ENCODE measurements at places on chromosomes 16 and 17. TPM values are rescaled to one million over a fixed set of nuclear protein-coding genes. Genes with fewer than 3 reads are reported as not detected.

DNA sequence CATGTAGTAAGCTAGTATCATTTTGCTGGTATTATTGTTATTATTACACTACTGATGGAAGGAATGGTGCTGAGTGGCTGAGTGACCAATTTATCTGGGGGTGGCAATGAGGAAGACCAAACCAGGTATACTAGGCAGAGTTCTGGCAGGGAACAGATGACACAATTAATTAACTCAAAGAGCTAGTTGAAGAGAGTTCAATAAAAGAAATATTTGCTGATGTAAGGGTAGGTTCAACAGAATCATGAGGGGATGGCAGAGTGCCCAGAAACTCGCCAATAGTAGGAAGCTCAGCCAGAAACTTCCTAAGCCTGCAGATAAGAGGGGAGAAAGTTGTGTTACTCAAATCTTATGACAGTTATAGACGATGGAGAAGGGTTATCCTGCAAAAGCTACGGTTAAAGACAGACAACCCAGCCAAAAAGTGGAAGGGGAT is 352.5 kb downstream of the KCNJ2 start:
- no peak for DNase-seq

DNA sequence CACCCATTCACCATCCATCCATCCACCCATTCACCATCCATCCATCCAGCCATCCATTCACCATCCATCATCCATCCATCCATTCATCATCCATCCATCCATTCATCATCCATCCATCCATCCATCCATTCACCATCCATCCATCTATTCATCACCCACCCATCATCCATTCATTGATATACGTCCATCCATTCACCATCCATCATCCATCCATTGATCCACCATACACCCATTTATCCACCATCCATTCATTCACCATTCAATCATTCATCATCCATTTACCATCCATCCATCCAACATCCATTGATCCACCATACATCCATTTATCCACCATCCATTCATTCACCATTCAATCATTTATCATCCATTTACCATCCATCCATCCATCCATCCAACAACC is 111.7 kb downstream of the ABCC12 start:
- DNase-seq, result no peak

Gene SLC16A6
- 0.20 TPM for polyA plus RNA-seq

DNA sequence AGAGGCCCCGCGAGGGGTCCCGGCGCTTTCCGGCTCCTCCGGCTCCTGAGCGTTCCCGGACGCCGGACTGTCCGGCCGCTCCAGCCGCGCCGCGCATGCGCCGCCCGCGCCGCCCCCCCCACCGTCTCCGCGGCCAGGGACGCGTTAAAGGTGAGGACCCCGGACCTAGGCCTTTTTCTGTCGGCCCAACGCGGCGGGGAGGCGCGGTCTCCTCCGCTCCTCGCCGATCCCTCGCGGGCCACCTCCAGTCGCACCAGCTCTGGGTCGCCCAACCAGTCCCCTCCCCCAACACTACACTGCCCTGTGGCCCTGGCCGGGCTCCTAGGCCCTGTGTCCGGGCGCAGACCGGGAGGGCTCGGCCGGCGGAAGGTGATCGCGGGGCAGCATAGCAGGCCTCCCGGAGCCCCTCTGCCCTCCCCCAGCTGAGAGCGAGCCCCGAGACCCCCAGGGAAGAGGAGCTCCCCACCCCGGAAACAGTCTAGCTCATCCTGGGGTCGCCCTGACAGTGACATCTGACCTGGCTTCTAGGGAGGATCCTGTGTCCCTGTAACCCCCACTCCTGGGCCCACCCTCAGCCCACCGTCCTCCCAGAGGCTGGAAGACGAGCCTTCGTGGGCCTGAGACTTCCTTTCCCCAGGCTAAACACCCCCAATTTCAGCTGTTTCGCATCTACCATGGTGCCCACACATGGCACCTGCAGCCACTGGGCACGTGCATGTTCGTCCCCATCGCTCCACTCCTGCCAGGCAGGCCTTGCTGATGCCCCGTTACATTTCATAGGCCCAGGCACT is 14.7 kb upstream of the BCAR1 start:
- no peak for DNase-seq

- DNase-seq, result no peak
Observed at GRCh38 chr16:85659805-85660511, 28.8 kb downstream of the GINS2 start.

GRCh38 chr17:14124854-14125253 is 55.5 kb downstream of the COX10 start:
- DNase-seq, result no peak

GRCh38 chr17:80441598-80442322 is 26.8 kb downstream of the ENDOV start:
- no peak for DNase-seq

DNA sequence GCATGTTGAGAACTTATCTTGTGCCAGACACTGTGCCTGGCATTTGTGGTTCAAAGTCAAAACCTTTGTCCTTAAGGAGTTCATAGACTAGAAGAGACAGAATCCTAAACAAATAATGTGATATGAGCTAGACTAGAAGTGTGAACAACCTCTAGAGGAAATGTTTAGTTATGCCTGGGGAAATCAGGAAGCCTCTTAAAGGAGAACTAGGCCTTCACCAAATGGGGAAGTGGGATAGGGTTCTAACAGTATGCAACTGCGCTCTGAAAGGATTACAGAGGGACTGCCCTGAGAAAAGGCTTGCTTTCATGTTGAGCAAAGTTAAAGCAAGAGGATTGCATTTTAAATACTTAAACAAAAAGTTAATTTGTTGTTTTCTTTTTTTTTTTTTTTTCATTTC is 4.9 kb downstream of the RUNDC1 start:
- DNase-seq, result no peak

DNA sequence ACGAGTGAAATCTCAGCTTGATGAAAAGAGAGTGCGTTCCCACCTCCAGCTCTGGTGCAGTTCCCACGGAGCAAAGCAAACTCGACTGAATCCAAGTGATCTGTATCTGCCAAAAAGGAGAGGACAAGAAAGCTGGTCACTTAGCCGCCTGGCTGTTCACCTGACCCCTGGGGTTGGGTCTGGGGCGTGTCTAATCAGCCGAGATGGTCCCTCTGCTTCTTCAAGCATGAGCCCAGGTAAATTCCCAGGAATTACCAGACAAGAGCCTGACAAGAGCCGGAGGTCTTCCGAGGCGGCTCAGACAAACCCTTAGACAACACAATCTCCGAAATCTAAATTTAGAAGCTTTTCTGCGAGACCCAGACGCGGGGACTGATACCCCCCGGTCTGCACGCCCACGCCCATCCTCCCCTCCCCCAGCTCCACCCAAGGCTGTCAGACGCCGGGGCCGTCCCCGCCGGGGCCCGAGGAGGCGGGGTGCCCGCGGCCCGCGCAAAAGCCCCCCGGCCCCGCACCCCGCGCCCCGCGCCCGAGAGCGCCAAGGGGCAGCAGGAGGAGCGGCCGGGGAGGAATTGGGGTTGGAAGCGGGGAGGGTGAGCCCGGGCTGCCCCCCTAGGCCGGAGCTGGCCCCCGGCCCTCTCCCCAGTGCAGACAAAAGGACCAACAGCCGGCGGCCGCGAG is 674 bp downstream of the ZNF821 start:
- no peak for DNase-seq

GRCh38 chr17:70205401-70205800 is 36.1 kb downstream of the KCNJ2 start:
- DNase-seq, result no peak

DNA sequence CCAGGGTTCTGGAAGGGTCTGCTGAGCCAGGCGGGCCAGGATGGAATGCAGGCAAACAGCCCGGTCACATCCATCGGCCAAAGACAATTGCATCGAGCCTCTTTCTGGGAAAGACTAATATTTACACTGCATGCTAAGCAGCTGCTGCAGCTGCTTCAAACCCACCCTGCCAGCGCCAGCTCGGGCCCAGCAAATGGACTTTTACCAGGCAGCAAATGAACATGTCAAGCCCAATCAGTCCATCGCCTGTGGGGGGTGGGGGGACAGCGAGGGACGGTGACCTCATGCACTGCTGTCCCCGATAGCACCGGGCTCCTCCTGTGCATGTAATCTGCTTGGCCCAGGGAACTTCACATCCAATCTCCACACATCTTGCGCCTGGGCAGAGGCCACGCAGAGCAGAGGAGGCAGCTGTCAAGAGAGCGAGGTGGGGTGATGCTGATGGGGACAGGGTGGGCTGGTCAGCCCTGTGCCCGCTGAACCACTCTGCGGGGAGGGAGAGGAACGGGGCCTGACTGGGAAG is 39.4 kb upstream of the CDH5 start:
- DNase-seq, result no peak

- DNase-seq, result no peak
Observed at GRCh38 chr17:42276359-42276608, at the start of gene STAT5B. Gene STAT5B, minus strand, starts transcription at chr17:42276391. Its CDS starts 44,264 bp downstream, at chr17:42232127.

Gene PRR29
- 0.21 TPM for polyA plus RNA-seq

- DNase-seq, result no peak
Observed at GRCh38 chr17:43683928-43684653, 22.4 kb upstream of the MEOX1 start.

Gene NHERF1
- polyA plus RNA-seq, result 13.7 TPM

DNA sequence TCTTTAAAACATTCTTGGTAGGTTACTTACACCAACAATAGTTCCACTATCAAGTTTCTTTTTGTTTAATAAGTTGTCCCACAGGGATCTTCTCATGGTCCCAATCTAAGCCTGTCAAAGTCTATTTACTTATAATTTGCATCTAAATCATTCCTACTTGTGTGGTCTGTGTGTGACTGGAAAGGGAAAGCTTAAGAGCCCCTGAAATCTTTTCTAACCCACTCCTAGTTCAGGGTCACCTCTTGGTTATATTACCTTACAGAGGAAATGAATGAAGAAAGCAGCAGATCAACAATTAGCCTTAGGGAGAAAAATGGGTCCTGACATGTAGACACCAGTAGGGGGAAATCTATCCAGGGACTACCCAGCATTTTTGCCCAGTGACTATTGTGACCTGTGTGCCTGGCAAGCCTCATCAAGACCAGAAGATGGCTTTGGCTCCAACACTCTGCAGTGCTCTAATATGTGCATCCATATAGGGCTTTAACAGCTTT is 110.4 kb upstream of the HAS3 start:
- no peak for DNase-seq

Gene TPSD1
- not detected for polyA plus RNA-seq

GRCh38 chr16:65789161-65789945 is 577.1 kb upstream of the CDH5 start:
- DNase-seq, result no peak

DNA sequence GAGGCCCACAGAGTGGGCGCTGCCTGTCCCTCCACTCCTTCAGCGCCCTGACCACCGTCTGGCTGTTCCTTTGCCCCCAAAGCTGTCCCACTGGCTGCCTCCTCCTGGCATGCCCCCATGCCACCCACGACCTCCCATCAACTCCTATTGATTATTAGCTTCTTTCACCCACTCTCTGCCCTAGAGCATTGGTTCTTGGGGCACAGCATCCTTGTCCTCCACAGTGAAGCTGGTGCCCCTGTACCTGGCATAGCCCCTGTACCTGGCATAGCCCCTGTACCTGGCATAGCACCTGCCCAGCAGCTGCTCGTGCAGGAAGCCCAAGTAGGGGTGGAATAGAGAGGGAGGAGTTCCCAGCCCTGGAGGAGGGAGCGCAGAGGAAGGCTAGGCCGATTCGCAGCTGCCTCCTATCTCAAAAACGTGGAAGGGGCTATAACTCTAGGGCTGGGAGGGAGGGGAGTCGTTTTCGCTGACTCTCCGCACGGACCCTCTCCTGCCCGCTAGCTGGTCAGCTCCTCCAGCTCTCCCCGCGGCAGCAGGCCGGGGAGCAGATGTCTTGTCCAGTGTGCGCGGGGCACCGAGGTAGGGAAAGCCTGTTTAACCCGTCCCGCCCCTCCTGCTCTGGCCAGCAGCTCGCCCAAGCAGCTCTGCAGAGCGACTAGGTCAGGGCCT is 5.7 kb upstream of the ACTG1 start:
- no peak for DNase-seq

- no peak for DNase-seq
Observed at GRCh38 chr16:59573528-59574271, 839.6 kb upstream of the GOT2 start.

Gene CLEC10A
- not detected for polyA plus RNA-seq

DNA sequence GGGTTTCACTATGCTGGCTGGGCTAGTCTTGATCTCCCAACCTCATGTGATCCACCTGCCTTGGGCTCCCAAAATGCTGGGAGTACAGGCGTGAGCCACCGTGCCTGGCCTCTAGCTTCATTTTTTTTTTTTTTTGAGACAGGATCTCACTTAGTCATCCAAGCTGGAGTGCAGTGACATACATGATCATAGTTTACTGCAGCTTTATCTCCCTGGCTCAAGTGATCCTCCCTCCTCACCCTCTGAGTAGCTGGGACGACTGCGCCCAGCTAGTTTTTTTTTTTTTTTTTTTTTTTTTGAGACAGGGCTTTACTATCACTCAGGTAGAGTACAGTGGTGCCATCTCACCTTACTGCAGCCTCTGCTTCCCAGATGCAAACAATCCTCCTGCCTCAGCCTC is 9.7 kb downstream of the RPA1 start:
- DNase-seq, result no peak

DNA sequence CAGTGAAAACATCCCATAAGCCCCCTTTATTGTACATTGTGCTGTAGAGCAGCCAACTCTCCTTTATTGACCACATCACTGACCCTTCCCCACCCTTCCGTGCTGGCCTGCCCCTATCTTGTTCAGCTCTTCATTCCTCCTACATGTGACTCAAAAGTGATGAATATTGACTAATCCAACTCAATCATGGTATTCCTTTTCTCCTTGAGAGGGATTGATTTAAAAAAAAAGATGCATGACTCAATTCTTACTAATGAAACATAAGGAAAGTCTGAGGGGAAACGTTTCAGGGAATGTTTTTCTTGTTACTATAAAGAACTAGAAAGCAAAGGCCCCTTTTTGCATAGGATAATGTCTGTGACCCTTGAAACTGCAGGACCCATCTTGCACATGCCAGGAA is 125.2 kb upstream of the SOX9 start:
- no peak for DNase-seq

Gene ITGAD
- polyA plus RNA-seq, result not detected

Gene TBC1D3G
- not detected for polyA plus RNA-seq

- no peak for DNase-seq
Observed at GRCh38 chr16:89646906-89647305, 10.6 kb downstream of the CHMP1A start.

DNA sequence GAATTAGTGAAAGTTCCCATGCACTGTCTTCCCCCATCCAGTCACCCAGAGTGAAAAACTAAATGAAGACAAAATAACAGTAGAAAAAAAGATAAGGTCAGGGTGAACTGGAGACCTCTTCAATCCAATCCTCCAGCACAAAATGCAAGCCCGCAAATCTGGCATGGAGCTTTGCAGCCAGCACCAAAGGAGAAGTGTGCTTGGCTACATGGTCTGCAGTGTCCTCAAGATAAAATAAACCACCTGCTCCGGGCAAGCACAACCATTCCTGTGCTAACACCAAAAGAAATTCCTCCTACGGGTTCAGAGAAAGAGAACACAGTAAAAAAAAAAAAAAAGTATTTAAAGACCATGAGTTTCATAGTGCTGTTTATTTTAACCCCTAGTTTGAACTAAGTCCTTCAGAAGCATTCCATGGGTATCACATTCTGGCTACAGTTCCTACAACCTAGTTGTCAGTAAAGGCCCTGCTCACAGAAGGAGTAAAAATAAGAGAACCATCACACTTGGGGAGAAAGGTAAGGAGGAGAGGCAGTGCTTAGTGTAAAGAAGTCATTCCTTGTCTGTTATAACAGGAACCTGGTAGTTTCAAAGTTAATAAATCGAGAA is 109.1 kb downstream of the GAS7 start:
- no peak for DNase-seq
